ENCODE measurements at places on chromosomes 6 and 20.

GRCh38 chr20:3248993-3249347, 10.0 kb upstream of the SLC4A11 start:
- DNase-seq: no peak

DNA sequence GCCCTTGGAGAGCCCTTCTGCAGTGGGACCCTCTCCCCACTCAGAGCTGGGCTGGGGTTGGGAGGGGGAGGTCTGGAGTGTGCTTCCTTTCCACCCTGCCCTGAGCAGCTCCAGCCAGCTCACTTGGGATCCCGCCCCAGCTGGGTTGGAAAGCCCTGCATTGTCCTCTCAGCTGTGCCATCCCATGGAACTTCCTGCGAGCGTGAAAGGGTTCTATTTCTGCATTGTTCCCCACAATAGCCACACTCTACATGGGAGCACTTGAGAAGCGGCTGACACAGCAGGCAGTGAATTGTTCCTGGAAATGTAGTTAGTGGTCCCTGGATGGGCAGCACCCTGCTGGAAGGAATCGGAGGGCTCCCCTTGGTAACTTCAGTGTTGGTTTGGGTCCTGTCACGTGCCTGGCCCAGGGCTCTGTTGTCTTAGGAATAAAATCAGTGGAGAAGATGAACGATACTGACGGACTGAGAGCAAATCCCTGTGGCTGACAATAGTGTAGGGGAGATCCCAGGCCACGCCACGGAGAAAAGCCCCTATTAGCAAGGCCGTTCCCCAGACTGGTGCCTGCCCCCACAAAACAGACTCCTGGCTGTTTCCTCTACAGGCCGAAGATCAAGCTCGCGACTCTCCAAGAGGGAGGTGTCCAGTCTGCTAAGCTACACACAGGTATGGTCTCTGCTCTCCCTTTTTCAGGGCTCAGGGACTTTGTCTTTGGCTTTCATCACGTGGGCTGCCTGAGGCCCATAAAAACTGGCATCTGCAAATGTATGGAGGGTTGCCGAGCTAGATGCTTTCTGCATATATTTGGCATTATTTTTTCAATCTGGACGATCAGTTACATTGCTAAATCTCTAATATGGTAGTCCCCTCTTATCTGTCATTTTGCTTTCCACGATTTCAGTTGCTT, 18.8 kb downstream of the DNMT3B start:
- no peak for DNase-seq

- no peak for DNase-seq
Observed at GRCh38 chr20:43682446-43682845, 15.5 kb downstream of the MYBL2 start.

GRCh38 chr20:49284818-49285217, 7.0 kb upstream of the ZNFX1 start:
- DNase-seq: no peak

DNA sequence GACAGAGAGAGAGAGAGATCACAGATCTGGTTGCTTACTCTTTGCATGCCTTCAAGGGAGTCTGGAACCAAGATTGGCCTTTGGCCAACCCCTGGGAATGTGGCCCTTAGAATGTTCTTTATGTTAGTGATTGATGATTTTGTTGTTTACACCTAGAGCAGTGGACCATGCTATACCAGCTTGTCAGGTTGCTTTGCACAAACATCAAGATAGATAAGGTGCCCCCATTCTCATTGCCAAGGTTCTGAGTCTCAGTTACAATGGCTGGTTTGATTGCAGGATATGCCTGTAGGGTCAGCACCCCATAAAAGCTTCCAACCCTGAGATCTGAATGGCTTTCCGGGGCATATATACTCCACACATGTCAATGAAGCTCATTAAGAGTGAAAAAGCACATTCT, 53.5 kb upstream of the SLC2A12 start:
- no peak for DNase-seq

DNA sequence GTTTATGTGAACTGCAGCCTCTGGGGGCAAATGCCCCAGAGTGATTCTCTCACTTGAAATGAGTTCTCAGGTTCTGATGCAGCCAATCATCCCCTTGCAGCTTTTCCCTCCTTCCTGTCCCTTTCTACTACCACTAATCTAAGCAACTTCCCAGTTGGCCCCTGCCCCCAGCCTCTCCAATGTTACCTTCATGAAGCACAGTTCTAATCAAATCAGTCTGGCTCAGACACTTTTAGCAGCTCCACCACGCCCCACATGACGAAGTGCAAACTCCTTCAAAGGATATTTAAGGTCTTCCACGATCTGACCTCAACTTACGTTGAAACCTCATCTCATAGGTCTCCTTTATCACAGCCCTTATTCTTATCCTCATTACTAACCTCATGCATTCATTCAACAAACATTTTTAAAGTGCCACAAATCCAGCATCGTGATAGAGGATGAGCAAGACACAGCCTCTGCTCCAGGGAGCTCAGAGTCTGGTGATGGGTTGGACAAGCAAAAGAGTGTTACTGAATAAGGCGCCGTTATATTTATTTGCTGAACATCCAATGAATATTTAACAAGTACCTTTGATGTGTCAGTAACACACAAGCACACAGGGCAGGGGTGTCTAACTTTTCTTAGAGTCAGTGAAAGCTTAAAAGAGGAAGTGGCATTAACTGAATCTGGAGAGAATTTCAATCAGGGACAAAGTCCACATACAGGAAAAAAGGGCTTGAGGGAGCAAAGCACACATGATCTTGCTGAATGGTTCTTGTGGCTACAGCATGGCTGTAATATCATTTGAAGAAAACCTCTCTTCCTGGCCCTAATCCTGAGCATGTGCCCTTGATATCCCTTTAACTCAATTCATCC, 20.4 kb upstream of the DTNBP1 start:
- peak; percentile 5 for DNase-seq

GRCh38 chr6:38214159-38214558, 394.6 kb downstream of the ZFAND3 start:
- no peak for DNase-seq

GRCh38 chr6:144758602-144759001, 473.5 kb downstream of the UTRN start:
- DNase-seq: peak; percentile 8

DNA sequence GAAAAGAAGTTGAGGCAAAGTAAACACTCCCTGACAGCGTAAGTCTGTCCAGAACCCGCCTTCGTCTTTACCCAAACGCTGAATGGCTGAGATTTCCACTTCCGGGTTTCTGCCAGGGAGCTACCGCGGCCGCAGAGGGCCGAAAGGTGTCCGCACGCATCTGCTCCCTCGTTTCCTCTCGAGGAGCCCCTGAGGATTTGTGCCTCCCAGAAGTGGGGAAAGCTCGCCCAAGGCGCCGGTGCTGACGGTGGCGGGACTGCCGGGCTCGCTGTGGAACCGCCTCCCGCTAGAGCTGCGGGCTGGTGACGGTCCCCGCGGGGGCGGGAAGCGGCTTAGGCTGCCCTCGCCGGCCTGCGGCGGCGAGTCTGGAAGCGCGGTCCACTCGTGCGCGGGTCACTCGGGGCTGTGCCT, 1760.2 kb upstream of the DEFB115 start:
- no peak for DNase-seq

DNA sequence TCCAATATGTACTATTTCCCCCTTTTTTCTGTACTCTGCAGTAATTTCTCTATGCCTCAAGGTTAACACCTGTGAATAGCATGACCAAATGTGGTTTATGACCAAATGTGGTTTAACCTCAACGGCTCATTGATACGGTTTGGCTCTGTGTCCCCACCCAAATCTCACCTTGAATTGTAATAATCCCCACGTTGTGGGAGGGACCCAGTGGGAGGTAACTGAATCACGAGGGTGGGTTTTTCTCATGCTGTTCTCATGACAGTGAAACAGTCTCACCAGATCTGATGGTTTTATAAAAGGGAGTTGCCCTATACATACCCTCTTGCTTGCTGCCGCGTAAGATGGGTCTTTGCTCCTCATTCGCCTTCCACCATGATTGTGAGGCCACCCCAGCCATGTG, 18.7 kb downstream of the DEK start:
- DNase-seq: no peak

DNA sequence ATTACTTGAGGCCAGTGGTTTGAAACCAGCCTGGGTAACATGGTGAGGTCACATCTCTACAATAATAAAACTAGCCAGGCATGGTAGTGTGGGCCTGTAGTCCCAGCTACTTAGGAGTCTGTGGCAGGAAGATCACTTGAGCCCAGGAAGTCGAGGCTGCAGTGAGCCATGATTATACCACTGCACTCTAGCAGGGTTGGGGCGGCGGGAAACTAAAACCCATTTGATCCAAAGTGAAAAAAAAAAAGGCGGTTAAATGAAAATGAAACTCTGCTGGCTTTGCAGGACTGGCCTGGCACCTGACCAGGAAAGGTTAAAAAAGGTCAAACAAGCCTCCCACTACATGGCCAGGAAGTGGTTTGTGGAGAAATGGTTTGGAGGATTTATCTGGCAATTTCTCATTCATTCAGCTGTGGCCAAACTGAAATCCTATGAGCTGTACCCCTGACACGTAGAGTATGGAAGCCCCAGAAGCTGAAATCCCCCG, 36.6 kb downstream of the MTRES1 start:
- peak; percentile 56 for DNase-seq

- no peak for DNase-seq
Observed at GRCh38 chr6:111573131-111573883, 32.4 kb downstream of the TRAF3IP2 start.

DNA sequence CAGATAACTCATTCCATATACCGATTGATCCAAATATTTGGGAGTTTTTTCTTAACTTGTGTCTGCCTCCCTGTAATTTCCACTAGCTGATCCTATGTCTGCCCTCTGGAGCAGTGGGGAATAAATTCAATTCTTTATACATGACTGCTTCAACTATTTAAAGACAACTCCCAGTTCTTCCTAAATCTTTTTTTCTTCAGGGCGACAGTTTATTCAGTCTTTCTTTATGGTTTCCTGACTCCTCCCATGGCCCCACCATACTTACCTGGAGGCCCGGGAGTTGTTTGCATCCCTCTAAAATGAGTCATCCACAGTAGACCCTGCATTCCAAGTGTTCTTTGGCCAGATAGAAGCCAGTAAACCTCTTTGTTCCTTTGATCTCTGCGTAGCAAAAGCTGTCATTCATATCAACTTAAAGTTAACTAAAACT, 73.6 kb downstream of the LCA5 start:
- DNase-seq: peak; percentile 91

- no peak for DNase-seq
Observed at GRCh38 chr6:98840385-98840784, 6.0 kb downstream of the POU3F2 start.

DNA sequence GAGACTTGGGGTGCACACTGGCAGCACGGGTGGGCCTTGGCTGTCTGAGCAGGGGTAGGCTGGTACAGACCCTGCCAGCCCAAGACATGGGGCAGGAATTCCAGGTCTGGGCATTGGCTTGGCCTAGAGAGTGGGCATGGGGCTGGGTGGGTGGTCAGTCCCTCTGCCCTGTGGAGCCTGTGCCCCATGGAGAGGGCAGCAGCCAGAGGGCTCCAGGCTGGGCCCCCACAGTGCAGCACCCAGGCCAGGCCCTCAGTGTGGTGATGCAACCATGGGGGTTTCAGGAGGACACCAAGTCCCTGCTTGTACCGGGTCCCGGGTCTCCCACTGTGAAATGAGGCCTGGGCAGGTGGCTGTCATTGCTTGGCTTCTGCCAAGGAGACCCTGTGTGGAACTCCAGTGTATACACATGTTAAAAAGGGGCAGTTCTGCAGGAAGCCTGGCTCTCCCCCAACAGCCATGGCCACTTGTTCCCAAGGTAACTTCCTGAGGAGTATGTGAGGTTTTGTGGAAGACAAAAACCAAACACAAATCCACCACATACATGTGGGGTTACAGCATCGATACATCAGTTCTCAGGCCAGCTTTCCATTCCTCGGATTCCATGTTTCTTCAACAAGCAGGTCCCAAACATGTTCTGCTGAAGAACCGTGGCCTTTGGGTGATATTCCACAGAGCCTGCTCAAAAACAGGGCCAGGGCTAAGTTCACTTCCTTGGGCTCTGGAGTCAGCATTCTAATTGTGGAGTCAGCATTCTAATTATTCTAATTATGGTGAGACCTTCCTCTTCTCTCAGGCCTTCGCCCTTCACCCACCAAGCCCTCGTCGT, 77.3 kb downstream of the DACT2 start:
- DNase-seq: no peak

- peak; percentile 96 for DNase-seq
Observed at GRCh38 chr6:26596579-26597388, at the start of gene ABT1. ABT1 (plus strand) TSS chr6:26596953; CDS start chr6:26596983, 30 bp downstream.

- DNase-seq: no peak
Observed at GRCh38 chr6:169642455-169642854, 59.4 kb downstream of the WDR27 start.

- no peak for DNase-seq
Observed at GRCh38 chr6:129498541-129498940, 211.4 kb downstream of the ARHGAP18 start.

GRCh38 chr20:47027042-47027441, 132.4 kb downstream of the EYA2 start:
- no peak for DNase-seq

- DNase-seq: no peak
Observed at GRCh38 chr20:14521436-14521835, 184.0 kb upstream of the FLRT3 start.

- DNase-seq: no peak
Observed at GRCh38 chr6:17998442-17998841, 11.0 kb upstream of the KIF13A start.

GRCh38 chr20:3404402-3404801, 3.1 kb downstream of the DNAAF9 start:
- DNase-seq: no peak

GRCh38 chr6:157997893-157998608, 16.4 kb downstream of the SYNJ2 start:
- DNase-seq: no peak

DNA sequence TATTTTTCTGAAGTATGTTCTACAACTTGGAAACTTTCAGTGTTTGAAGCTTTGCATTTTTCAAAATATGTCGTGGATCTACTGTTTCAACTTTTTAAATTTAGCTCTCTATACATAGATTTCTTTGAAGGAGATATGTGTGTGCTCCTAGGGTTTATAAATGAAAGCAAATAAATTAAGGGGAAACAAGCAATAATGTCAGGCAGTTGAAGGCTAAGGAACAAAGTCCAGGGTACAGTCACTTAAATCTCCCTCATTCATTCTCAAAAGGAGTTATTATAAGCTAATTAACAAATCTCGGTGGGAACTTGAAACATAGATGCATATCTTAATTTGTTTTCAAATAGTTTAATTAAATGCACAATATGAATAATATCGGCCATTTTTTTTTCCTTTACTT, 79.4 kb downstream of the SAMD5 start:
- no peak for DNase-seq

DNA sequence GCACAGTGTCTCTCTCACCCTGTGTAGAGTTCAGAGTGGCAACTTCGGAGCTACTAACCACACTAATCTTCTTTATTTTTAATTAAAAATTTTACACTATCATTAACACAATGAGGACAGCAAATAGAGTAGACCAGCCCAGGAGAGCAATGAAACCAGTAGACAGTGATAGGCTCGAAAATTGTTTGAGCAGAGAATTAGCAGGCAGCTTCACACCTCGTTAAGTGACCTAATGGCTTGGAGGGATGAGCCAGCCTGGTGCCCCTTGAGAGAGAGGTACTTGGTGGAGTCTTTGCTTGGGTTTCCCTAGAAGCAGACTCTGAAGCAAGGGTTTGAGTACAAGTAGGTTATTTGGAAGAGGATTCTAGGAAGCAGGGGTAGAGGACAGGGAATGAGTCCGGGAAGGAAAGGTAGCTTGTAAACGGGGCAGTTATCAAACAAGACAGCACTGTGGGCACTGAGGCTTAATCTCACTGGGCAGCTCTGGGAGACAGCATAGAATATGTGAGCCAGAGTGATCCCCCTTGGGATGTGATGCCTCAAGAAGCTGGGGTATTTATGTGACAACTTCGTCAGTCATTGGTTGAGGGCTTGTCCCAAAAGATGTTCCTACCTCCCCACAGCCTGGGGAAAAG, 146.1 kb downstream of the PCSK2 start:
- DNase-seq: no peak
